Adrenal gland (tissue), 19 donors: ENCODE measurements at places on chromosomes 6 and 20. TPM values are rescaled to one million over a fixed set of nuclear protein-coding genes. Genes with fewer than 3 reads are reported as not detected.

PRL gene
- polyA plus RNA-seq = not detected

DEFB132 gene
- 0.03 TPM for polyA plus RNA-seq

TSHZ2 gene
- 29.9 TPM for polyA plus RNA-seq

SAMD5 gene
- 0.64 TPM for polyA plus RNA-seq

DNA sequence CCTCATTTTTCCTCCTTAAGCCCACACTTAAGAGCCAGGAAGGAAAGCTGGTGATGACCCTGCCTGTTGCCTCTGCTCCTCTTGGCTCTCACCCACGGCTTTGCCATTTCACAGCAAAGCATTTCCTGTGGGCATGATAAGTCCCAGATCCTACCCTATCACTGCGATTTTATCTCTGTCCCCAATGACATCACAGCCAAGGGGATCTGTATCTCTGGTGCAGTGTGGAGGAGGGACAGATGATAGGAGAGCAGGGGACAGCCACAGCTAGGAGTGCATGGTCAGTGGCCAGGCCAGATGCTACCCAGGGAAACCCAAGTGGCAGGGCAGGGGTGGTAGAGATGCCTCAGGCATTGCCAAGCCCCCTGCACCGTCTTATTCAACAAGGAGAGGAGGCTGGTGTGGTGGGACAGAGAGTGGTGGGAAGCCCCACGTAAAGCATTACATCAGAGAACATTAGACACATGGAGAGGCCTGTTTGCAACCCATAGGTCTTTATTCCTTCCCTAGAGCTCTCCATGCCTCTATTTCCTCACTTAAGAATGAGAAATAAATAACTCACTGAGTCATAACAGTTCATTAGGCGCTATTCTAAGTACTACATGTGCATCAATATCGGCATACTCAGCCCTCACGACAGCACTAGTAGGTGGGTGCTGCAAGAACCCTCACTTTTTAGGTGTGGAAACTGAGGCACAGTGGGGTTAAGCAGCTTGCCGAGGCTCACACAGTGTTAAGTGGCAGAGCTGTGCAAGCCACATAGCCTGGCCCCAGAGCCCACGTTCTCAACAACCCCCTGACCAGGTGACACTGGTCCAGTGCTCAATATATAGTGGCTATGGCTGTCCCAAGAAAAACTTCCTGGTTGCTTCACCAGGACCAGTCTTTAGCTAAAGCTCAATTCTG is 4.6 kb downstream of the TFEB start:
- peaks cover 10% of the 10 kb centered on the region for H3K4me1 ChIP-seq
- no peaks in the 10 kb centered on the region for H3K36me3 ChIP-seq
- no peak overlapping the region for H3K27ac ChIP-seq
- DNase-seq = no peak
- no peak overlapping the region for H3K4me3 ChIP-seq
- no peaks in the 10 kb centered on the region for H3K27me3 ChIP-seq

GRCh38 chr20:4256874-4257273 is 241.5 kb upstream of the RNF24 start:
- H3K27me3 ChIP-seq = no peaks in the 10 kb centered on the region
- no peaks in the 10 kb centered on the region for H3K36me3 ChIP-seq
- no peaks in the 10 kb centered on the region for H3K4me1 ChIP-seq

- H3K27ac ChIP-seq = no peak overlapping the region
- no peak overlapping the region for H3K4me3 ChIP-seq
- H3K4me1 ChIP-seq = no peaks in the 10 kb centered on the region
- no peak for DNase-seq
- H3K27me3 ChIP-seq = no peaks in the 10 kb centered on the region
- no peaks in the 10 kb centered on the region for H3K36me3 ChIP-seq
Measured at GRCh38 chr6:167148021-167148420, 9.8 kb downstream of the GPR31 start.

GRCh38 chr6:119768201-119768600 is 418.6 kb upstream of the MAN1A1 start:
- no peak overlapping the region for H3K27ac ChIP-seq
- H3K4me3 ChIP-seq = no peak overlapping the region
- no peaks in the 10 kb centered on the region for H3K27me3 ChIP-seq

GRCh38 chr6:3355358-3356055 is 96.8 kb downstream of the PSMG4 start:
- H3K27me3 ChIP-seq = no peaks in the 10 kb centered on the region
- H3K4me3 ChIP-seq = peak overlapping the region; percentile 46
- H3K27ac ChIP-seq = peak overlapping the region; percentile 89

- H3K27ac ChIP-seq = no peak overlapping the region
- no peaks in the 10 kb centered on the region for H3K27me3 ChIP-seq
- no peaks in the 10 kb centered on the region for H3K36me3 ChIP-seq
- DNase-seq = no peak
Measured at GRCh38 chr20:57577679-57578475, 17.0 kb downstream of the PCK1 start.

- no peak for DNase-seq
- no peak overlapping the region for H3K4me3 ChIP-seq
- no peaks in the 10 kb centered on the region for H3K36me3 ChIP-seq
- H3K27ac ChIP-seq = no peak overlapping the region
- H3K4me1 ChIP-seq = no peaks in the 10 kb centered on the region
Measured at GRCh38 chr6:9647071-9647445, 767.8 kb downstream of the TFAP2A start.

DNA sequence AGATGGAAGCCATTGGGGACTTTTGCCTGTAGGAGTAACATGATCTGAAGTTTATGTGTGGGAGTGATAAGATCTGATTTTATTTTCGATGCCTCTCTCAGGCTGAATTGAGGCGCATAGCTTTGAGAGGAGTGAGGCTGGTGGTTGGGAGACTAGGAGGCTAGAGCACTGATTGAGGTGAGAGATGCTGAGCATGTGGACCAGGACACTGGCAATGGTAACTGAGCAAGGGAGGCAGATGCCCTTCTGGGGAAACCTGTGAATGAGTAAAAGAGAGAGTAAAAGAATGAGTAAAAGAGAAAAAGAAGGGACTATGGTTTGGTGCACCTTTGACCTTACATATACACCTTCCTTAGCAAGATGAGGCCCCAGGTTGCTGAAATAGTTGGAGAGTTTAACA is 3.0 kb downstream of the RRP36 start:
- H3K4me1 ChIP-seq = peaks cover 10% of the 10 kb centered on the region
- H3K36me3 ChIP-seq = peaks cover 56% of the 10 kb centered on the region
- no peak overlapping the region for H3K4me3 ChIP-seq

- H3K27me3 ChIP-seq = no peaks in the 10 kb centered on the region
- no peaks in the 10 kb centered on the region for H3K4me1 ChIP-seq
- no peak overlapping the region for H3K27ac ChIP-seq
- no peaks in the 10 kb centered on the region for H3K36me3 ChIP-seq
- no peak for DNase-seq
- no peak overlapping the region for H3K4me3 ChIP-seq
Measured at GRCh38 chr20:4484379-4484997, 237.2 kb upstream of the PRND start.

GRCh38 chr20:49712996-49713752 is 504 bp downstream of the B4GALT5 start:
- no peaks in the 10 kb centered on the region for H3K27me3 ChIP-seq
- no peaks in the 10 kb centered on the region for H3K36me3 ChIP-seq
- H3K27ac ChIP-seq = peak overlapping the region; percentile 84
